NCI-H526 treated with DMSO at 0.1 percent for 48 hours (cell line): ENCODE measurements at places on chromosomes 11 and 22.

DNA sequence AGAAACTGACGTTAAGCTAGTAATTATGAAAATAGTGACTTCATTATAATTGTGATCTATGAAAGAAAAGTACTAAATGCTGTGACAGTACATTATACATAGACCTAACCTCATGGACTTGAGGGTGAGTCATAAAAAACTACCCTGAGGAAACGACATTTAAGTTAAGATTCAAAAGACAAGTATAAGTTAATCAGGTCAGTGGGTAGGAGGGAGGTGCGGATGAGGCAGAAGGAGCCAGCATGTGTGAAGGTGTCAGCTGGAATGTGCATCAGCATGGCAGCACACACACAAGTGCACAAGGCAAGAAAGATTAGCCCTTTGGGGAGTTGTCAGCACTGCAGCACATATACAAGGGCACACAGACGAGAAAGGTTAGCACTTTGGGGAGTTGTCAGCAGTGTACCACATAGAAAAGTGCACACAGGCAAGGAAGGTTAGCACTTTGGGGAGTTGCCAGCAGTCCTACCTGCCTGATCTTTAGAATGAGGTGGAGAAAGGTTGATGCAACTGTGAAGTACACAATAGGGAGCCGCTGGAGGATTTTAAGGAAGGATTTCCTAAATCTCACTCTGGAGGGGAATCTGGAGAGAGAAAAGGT lies 31.6 kb upstream of the CAVIN3 start:
- DNase-seq: no peak

DNA sequence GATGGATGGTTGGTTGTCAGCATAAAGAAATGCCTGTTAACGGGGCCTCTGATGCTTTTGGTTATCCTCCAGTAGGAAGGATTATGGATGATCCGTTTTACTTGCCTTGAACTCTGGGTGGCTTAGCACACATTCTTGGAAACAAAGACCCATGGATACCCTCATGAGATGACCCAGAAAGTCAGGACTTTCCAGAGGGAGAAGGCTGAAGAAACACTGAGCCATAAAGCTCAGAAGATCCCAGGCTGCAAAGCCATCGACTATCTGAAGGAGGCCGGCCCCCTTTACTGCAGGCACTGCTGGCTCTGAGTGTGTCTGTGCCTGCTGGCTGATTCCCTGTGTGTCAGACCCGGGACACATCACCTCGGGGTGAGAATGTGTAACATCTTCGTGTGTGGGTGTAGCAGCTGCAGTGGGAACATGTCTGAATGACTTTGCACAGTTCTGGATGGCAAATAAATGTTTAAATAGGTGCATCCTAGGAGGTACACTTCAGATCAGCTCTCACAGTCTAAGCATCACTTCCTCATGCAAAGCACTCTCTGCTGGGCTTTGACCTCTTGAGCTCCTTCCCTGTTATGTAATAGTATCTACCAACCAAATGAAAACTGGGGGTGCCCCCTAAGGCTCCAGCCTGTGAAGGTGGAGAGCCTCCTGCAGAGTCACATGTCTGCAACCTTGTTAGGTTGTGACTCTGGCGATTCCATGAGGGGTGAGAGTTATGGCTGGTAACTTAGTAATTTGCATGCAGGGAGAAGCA lies 1084.9 kb downstream of the TBC1D22A start:
- no peak for DNase-seq

GRCh38 chr11:19820100-19820499 lies 107.5 kb downstream of the NAV2 start:
- DNase-seq: no peak

DNA sequence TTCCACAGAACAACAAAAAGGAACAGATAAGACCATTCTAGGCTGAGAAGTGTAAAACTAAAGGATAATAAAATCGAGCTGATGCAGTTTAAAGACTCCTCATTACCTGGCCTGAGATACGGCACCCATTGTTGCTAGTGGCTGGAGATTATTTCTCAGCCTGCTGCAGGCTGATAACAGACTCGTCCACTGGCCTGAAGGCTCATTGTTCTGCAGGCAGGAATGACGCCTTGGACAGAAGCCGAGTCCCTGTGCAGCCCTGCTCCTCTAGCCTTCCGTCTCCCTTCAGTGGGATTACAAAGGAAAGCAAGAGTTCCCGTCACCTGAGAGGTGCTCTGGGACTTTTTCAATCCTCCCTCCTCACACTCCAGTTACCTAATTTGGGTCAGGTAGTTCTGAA lies 1065.3 kb downstream of the OPCML start:
- DNase-seq: no peak

DNA sequence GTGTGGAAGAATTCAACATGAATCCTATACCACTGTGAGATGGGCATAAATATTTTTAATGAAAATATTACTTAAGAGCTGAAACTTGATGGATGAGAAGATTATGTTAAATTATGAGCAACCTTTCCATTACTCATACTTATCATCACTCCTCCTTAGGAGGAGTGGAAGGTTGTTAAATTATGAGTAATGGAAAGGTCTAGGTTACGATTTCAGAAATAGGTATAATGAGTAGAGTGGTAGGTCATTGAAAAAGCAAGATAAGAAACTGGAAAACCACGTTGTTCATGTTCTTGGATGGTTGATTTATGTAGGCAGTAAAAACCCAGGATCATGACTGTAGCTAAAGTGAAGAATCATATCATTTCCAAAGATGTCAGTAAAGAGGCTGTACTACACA lies 973.2 kb upstream of the RAG2 start:
- DNase-seq: no peak

- peak; percentile 76 for DNase-seq
Measured at GRCh38 chr11:45885274-45885920, at the start of gene MAPK8IP1. MAPK8IP1 (plus strand) TSS chr11:45885651; CDS start chr11:45885821, 170 bp downstream.

- DNase-seq: no peak
Measured at GRCh38 chr11:62026739-62027370, 59.4 kb upstream of the FTH1 start.

DNA sequence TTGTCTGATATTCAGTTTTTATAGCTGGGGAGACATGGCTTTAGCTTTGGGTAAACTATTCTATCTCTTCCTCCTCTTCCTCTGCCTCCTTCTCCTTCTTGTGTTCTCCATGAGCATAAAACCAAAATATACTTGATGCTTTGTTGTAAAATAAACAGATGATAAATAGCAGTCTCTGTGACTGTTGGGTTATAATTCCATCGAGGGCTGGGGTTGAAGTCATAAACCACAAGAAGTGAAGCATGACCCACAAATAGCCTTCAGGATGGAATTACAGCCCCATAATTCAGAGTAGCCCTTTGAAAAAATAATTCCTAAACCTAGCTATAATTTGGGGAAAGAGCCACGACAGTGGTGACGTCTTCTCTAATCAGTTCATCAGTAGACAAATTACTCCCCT lies 177.7 kb downstream of the SNX19 start:
- no peak for DNase-seq

DNA sequence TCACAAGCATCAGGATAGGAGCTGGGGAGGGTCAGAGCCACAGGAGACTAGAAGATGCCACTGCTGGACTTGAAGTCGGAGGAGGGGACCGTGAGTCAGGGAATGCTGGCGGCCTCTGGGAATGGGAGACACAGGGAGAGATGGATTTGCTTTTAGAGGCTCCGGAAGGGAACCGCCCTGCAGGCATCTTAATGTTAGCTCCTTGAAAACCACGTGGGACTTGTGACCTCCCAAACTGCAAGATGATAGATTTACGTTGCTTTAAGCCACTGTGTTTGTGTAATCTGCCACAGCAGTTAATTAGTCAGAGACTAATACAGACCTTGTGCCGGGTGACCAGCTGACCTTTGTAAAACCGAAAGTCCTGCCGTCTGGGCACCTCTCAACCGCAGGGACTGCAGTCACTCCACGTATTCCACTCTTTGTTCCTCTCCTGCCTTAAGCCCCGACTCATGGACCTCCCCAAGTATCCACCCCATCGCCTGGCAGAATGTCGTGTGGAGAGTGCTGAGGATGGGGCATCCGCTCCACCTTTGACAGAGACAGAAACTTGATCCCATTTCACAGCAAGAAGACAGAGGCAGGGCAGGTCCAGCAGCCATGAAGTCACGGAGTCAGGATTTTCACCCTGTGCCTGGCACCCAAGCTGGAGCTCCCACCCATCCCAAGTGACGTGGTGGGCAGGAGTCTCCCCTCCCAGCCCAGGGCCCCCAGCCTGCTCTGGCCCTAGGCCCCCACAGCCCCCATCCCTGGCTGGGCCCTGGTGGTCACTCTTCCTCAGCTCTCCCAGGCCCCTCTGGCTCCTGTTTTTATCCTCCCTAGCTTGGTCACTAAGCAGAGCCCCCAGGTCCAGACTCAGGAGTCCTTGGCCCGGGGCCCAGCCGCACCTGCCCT lies 19.4 kb upstream of the CTSD start:
- DNase-seq: no peak

DNA sequence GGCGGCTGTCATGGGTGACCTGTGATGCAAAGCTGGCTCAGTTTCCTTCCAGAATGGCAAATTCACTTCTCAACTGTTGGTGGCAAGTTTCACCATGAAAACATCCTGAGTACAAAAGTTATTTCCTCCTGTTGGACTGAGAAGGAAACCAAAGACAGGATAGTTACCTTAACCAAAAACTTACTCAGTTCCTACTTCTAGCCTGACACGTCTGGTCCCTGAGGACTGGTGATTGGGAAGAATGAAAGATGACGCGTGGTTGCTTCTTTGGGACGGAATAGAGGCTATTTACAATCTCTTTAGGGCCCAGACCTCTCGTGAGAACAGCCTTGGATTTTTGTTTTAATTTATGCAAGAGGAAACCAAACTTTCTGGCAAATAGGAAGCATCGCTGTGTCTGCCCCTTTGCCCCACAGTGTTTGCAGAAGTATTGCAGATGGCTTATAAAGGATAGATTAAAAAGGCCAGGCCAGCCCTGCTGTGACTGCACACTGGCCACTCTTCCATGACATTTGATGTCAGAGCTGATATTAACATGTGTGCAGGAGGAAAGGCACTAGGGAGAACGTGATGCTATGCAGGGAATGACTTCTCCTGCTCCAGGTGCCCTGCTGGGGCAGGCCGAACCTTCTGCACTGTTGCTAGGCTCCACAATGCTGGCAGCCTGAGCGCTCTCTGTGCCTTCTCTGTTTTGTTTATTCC lies 7.6 kb downstream of the VPS26B start:
- no peak for DNase-seq
